Stimulated activated CD8-positive, alpha-beta memory T cell treated with anti-CD3 and anti-CD28 coated beads, Interleukin-2, amount 100 ng/mL, for 1 hour (primary cell): ENCODE measurements at places on chromosomes 1 and 21.

DNA sequence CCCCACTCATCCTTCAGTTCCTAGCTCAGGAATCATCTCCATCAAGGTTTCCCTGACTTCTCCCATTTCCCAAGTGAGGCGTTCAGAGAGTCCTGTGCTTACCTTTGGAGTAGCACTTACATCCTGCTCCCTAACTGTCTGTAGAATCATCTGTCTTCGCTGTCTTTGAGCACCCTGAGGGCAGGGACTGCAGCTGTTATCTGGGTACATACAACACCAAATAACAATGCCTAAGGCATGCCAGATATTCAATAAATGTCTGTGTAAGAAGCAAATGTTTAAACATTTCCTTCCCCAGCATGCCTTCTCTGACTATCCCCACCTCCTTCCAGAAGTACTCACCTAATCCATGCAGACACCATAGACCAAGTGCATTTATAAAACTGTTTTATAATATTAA is 65.4 kb downstream of the JAK1 start:
- DNase-seq = no peak

DNA sequence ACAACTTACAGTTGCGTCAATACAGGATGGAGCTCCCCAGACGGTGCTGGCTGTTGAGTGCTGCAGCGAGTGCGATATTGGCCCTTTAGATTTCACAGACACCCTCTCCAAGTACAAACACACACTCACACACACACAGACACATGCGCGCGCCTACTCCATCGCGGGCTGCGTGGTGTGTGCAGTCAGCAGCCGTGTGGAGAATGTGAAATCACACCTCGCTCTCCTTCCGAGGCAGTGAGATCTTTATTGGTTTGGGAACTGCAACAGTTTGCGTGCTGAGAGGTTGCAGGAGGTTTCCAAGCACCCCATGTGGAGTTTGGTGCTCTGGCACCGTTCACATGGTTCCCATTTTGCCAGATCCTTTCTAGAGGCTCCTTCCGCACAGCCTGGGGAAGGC is 372.2 kb downstream of the RRAGC start:
- no peak for DNase-seq

GRCh38 chr21:31622397-31622796 is 37.1 kb upstream of the SOD1 start:
- DNase-seq = no peak

DNA sequence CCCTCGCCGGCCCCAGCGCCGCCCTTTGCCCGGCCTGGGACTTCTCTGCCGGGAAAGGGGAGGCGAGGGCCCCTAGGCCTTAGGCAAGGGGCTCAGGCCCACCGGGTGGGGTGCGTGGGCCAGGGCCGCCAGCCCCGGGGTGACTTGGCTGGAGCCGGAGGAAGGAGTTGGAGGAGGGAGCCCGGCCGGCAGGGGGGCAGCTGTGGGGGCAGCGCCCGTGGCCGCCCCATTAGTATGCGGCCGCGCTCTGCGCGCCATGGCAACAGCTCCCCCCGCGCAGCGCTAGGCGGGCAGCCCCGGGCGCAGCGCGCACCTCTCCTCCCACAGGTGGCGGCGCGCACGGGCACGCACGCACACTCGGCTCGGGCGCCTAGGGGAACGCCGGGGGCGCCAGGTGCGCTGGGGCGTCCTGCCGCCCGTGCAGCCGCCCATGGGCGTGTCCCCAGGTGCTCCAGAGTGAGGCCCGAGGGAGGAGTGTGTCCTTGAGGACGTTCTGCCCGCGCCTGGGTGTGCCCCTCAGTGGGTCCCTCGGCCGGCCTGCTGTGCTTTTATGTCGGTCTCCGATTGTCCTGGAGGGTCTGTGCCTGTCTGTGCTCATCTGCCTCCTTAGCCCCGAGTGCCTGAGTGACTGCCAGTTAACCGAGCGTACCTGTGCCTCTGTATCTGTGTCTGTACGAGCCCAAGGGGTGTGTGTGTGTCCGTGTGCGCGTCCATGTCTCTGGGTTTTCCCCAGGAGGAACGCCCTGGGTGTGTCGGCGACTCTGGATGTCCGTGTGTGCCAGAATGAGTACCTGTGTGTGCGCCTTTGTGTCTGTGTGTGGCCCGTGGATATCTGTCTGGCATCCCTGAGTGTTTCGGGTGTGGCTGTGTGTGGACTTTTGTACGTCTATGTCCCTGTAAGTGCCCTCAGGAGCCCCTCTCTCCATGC is 38.2 kb upstream of the WASF2 start:
- no peak for DNase-seq

DNA sequence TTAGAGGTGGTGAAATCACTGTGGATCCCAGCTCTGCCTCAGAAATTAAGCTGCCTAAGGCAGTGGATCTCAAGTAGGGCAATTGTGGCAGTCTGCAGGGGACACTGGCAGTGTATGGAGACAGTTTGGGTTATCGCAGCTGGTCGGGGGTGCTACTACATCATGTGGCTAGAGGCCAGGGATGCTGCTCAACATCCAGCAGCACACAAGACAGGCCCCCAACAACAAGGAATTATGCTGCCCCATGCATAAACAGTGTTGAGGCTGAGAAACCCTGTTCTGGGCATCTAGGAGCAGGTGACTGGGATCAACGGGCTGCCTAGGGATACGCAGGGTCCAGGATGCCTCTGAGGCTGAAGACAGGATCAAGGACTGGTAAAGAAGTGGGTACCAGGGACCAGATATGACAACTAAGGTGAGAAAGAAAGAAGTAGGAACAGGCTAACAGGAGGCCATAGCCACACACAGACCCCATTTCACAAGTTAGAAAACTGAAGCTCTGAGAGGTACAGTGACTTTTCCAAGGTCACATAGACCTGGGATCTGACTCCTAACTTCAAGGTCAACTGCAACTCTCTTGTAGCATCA is 8.7 kb downstream of the BATF3 start:
- no peak for DNase-seq

DNA sequence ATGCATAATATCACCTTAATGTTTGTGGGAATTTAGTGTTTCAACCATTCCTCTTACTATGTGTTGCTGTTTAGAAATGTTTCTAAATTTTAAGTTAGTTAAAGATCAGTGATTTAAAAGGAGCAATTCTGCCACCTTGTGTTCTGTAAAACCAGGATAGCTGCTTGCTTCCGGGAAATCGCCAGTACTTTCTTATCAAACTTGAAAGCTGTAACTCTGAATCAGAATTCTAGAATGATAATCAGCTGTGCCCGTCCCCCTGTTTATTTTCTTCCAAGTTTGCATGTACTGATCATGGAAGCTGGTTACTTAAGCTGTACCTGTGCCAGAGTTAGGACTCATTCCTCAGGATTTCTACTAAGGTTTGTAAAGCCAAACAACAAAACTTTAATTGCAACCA is 656.4 kb downstream of the LTN1 start:
- DNase-seq = no peak

DNA sequence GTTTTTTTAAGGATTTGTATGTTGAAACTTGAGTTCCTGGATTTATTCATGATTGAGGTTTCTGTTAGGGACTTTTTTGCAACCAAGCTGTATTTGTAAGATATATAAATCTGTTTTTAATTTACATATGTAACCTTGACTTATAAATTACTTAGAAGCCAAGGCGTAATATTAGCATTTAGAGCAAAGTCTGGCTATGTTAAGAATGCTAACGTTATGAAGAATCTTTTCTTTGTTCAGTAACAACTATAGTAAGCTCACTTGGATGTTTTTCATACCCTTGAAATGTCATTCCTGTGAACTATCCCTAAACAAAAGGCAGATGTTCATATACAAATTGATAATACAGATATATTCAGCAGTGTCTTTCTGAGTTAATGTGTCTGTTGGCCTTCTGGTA is 155.3 kb downstream of the MAGI3 start:
- no peak for DNase-seq

- no peak for DNase-seq
Observed at GRCh38 chr1:227549892-227550291, 13.5 kb upstream of the ZNF678 start.

GRCh38 chr1:80053613-80054012 is 1047.1 kb upstream of the ADGRL4 start:
- no peak for DNase-seq

DNA sequence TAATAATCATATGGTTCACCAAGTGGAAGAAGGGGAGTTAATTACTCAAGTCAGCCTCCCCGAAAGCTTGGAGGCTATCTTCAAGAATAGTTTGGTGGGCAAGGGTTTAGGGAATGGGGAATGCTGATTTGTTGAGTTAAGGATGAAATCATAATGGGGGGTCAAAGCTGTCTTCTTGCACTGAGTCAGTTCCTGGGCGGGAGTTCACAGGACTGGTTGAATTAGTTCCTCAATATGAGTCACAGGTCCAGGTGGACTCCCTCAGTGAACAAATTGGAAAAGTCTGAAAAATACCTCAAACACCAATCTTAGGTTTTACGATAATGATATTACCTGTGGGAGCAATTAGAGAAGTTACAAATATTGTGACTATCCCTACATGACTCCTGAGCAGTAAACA is 115.2 kb upstream of the COA6 start:
- DNase-seq = no peak

DNA sequence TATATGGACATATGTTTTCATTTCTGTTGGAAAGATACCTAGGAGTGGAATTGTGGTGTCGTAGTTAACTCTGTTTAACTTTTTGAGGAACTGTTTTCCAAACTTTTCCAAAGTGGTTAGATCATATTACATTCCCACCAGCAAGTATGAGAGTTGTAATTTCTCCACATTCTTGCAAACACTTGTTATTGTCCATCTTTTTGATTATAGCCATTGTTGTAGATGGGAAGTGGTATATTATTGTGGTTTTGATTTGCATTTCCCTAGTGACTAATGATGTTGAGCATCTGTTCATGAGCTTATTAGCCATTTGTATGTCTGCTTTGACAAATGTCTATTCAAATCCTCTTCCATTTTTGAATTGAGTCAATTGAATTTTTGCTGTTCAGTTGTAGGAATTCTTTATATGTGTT is 19.8 kb downstream of the CAMTA1 start:
- DNase-seq = no peak

DNA sequence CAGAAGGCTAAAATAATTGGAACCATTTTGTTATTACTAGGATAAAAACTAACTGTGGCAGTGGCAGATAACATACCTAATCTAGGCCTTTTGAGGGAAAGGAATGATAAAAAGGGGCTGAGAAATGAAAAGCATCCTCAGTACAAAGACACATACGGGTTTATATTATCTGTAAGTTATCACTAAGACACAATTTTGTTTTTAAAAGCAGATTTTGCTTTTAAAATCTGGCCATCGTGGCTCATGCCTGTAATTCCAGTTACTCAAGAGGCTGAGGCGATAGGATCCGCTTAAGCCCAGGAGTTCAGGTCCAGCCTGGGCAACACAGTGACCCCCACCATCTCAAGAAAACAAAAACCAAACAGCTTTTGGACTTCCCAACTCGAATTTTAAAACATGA is 24.8 kb upstream of the HP1BP3 start:
- no peak for DNase-seq

- DNase-seq = no peak
Observed at GRCh38 chr1:108767115-108767514, 20.6 kb downstream of the STXBP3 start.

DNA sequence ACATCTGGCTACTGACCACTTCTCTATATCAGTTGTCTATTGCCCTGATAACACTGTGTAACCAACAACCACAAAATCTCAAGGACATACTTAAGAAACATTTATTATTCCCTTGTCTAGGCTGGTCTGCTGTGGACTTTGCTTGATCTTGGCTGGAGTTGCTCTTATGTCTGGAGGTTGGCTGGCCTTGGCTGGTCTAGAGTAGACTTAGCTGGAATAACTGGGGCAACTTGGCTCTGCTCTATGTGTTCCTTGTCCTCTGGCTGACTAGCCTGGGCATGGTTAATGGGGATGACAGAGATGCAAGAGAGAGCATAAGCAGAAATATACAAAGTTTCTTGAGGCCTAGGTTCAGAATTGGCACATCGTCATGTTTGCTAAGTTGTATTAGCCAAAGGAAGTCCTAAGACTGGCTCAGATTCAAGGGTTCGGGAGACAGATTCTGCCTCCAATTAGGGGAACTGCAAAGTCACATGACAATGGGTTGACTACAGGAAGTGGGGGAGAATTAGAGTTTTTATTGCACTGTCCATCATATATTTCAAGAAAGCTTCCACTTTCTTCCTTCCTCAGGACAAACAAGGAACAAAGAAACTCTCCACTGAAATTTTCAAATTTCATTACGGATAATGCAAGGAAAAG is 61.4 kb upstream of the HMCN1 start:
- DNase-seq = no peak

DNA sequence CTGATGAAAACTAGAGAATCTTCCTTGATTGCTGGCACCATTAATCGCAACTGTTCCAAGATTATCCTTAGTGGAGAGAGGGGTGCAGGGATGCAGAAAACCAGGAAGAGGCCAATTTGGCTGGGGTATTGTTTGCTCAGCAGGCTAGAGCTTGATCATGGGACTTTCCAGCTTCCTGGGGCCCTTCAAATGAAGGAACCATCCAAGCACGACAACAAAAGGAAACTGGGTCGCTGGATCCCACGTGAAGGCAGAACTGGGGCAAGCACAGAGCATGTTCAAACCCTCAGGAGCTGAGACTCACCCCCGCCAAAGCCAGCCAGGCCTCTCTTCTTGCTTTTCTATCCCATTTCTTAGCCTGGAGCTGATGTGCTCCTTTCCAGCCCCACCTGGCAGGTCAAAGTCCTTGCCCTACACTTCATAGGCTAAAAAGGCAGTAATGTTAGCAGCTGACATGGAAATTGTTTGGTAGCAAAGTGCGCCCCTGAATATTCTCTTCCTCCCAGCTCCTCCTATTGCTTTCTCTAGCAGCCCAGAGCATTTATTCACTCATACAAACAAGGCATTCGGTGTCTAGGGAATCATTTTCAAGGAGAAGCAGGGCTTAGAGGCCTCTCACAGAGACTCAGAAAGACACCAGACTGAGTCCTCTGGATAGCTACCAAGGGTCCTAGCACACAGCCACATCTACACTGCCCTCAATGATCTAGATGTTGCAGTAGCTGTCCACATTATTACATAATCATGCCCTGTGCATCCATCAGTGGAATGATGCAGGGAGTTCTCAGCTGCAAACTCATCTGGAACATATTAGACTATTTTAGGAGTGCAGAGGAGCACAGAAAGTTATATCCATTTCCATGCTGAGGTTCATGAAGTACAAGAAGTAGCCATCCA is 11.5 kb downstream of the KCNA2 start:
- DNase-seq = no peak

GRCh38 chr1:150106341-150106740 is 38.8 kb downstream of the VPS45 start:
- DNase-seq = no peak

DNA sequence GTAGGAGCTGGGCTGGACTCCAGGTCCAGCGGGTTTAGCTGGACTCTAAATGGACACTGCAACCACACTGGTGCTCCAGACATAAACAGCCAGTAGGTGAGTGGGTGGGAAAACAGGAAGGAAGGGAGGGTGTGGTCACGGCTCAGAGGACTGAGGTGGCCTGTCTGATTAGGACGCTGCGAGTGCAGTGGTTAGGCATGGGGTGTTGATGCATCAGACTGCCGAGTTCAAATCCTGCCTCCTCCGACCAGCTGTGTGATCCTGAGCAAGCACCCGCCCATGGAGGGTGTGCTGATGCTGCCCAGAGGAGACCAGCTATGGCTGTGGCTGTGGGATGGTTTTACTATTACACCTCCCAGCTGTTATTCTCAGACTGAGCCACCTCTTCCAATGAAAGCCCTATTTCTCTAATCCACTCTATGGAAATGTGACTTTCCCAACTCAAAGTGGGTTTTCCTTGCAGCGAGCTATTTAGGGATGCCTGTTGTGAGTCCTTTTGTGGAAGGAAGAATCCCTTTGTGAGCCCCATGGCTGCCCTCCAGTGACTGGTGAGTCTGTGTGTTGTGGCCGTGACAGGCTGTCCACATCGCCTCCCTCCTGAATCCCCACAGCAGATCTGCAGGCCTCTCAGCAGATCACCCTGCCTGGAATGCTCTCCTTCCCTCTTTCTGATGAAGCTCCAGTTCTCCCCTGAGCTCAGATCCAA is 56.6 kb upstream of the EDN2 start:
- no peak for DNase-seq
